CD4-positive, alpha-beta T cell treated with Interleukin-12 subunit alpha and Interleukin-12 subunit beta, for 1 hour (primary cell): ENCODE measurements at places on chromosomes 4 and X.

DNA sequence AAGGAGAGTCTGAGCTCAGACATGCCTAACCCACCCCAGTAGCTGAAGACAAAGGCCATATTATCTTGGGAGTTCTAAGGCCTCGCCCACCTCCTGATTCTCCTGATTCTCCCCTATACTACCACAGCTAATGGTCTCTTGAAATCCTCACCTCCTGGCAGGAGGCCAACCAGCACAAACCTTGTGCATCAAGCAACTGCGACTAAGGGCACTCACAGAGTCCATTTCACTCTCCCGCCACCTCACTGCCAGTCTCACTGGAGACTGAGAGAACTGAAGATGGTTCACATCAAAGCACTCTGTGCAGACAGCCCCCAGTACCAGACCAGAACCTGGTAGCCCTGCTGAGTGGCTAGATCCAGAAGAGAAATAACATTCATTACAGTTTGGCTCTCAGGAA lies 102.1 kb upstream of the KLF8 start:
- DNase-seq = no peak

GRCh38 chr4:53234669-53235068 lies 131.2 kb downstream of the SCFD2 start:
- DNase-seq = no peak

DNA sequence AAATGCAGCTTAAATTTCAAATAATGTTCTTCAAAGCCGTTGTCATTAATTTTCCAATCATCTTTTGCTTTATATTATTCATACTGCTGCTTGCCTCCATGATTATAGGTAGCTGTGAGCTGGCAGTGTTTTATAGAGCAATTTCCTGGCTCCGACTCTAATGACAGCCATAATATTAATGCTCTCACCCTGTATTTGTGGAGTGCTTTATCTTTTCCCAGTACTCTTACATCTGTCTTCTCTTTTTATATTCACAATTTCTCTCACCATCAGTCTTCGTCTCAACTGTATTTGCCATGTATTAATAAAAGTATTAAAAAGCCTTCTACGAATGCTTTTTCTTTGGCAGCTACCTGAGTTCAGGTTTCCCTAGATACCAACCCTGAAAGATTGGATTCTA lies 21.0 kb downstream of the ATXN3L start:
- DNase-seq = no peak

DNA sequence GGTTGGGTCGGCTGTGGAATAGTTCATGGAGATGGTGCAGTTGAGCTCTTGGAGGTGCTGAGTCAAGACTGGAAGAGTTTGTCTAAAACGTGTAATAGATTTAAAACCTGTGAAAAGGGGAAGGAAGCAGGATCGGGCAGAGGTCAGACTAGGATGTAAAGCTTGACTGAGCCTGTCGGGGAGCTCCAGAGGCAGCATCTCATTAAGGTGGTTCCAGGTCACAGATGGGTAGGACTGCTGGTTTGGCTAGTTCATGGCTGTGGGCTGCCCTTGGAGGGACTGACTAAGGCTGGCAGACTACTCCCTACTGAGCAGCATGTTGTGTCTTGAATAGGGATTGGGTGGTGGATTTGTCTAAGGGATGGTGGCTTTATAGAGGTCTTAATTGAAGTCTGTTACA lies 28.4 kb upstream of the WDR1 start:
- DNase-seq = no peak

- no peak for DNase-seq
Observed at GRCh38 chr4:15392053-15392805, 35.6 kb upstream of the C1QTNF7 start.

DNA sequence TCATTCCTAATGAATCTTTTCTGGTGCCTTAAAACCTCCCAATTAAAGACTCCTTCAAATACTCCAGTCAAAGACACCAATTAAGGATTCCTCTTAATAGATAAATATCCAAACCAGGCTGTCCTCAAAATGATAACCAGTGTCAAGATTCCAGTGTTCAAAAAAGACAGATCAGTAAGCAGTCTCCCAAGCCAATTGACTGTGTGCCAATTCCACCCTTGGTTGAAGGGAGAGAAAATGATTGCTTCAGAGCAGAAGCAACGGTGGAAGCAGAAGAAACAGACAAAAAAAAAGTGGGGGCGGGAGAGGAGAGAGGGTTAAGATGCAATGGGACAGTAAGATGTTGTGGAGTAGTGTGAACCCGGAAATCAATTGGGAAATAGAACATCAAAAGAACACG lies 216.0 kb upstream of the FTHL17 start:
- DNase-seq = no peak

DNA sequence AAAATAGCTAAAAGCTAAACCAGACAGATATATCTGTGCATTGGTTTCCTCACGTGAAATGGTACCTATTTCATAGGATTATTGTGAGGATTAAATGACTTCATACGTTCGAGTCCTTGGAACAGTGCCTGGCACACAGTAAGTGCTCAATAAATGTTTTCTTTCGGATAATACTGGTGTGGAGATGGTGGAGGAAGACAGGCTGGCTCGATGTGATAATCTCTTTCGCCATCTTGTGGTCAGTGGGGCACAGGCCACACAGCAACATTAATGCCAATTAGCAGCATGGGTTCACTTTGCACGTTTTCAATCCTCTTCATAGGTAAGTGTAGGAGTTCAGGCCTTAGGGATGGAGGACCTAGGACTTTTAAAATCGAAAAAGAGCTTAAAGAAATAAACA lies 9.3 kb downstream of the PAGE4 start:
- DNase-seq = no peak

DNA sequence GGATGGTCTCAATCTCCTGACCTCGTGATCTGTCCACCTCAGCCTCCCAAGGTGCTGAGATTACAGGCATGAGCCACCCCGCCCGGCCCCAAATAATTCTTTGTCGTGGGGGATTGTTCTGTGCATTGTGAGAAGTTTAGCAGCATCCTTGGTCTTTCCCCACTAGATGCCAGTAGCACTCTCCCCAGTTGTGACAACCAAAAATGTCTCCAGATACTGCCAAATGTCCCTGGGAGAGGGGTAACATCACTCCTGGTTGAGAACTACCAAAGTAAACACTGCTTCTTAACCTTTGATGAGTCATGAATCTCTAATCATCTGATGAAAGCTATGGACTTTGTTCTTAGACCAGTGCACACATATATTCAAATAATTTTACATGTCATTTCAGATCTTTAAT lies 90.7 kb upstream of the BRS3 start:
- DNase-seq = no peak

- DNase-seq = no peak
Observed at GRCh38 chrX:129145385-129145784, 377.9 kb downstream of the SMARCA1 start.

- DNase-seq = no peak
Observed at GRCh38 chr4:6502147-6502546, 29.7 kb upstream of the PPP2R2C start.

DNA sequence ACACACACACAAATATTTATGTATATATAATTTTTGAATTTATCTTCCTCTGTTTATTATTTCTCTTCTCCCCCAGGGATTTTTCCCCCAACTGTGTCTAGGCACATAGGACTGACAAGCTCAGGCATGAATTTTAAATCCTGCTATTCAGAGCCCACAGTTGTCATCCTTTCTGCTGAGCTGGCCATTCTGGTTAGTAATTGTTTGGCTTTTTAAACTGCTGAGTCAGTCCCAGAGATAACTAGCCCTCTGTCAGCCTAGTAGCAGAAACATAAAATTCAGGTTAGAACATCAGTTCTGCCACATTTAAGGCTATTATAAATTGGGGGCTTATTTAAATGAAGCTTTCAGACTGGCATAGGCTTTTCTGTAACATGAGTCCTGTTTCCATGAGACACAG lies 151.7 kb upstream of the MAOA start:
- DNase-seq = no peak

GRCh38 chrX:19840899-19841648 lies 46.3 kb downstream of the SH3KBP1 start:
- peak; percentile 65 for DNase-seq

DNA sequence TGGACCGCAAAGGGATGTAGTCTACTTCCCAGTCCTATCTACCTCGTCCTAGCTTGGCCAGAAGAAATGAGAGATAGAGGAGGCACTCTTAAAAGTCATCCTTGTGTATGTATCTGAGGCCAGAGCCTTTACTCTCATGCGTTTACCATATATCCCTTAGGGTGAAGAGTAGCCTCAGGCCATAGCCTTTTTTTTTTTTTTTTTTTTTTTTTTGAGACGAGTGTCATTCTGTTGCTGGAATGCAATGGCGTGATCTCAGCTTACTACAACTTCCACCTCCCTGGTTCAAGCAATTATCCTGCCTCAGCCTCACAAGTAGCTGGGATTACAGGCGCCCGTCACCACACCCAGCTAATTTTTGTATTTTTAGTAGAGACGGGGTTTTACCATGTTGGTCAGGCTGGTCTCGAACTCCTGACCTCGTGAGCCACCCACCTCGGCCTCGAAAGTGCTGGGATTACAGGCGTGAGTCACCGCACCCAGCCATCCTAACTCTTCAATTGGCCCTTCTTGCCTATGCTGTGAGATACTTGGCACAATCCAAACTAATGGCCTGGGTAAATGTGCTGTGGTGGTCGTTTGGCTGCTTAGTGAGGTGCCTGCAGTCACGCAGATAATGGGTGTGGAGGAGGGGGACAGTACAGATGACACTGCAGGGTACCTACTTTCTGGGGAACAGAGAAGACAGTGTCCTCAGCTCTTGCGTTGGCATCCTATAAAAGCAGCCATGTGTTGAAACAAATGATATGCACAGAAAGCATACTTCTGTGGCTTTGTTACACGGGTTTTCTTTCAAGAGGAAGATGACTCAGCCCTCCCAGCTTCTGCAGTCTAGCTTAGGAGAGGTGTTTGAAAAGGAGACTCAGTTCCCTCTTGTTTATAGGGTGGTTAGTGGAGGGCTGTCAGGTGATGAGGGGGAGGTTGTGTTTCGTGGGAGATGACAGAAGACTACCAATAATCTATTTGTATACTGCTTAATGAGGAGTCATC lies 10.4 kb upstream of the DGAT2L6 start:
- DNase-seq = no peak

GRCh38 chr4:85995361-85995760 lies 364.5 kb downstream of the MAPK10 start:
- no peak for DNase-seq

- DNase-seq = no peak
Observed at GRCh38 chr4:119906277-119906676, 160.4 kb downstream of the MAD2L1 start.

GRCh38 chrX:54807524-54808108 lies at the start of gene MAGED2:
Gene MAGED2, plus strand, starts transcription at chrX:54807745. Its CDS starts 1,587 bp downstream, at chrX:54809332.
- DNase-seq = peak; percentile 64

DNA sequence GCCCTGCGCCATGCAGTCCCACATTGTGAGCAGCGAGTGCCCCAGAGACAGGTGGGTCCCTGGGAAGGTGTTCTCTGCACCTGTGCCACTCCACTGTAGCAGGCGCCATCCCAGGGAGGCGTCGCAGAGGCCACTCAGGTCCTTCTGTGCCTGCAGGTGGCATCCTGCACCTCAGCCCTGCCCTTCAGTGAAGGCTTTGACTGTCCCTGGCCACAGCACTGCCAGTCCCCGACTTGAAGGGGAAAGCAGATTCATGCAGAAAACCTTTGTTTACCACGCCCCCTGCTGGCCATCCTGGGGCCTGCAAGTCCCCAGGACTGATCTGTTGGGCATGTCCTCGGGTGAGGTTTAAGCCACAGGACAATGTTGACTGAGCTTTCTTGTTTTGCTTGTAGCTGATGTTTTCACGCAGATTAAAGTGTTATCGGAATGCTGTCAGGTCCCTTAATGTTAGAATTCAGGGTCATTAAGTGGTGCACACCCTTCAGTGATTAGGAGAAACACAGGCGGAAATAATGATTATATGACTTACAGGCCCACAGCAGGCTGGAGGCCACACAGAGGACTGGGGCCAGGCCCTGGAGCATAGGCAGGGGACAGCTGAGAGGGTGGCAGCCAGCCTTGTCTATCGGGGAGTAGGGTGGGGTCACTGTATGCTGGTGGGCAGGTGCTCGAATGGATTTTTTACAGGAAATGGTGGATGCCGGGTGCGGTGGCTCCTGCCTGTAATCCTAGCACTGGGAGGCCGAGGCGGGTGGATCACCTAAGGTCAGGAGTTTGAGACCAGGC lies 5.0 kb downstream of the TACC3 start:
- DNase-seq = peak; percentile 90

GRCh38 chr4:70940134-70940533 lies 38.0 kb downstream of the MOB1B start:
- no peak for DNase-seq

- no peak for DNase-seq
Observed at GRCh38 chrX:75781611-75782010, 3.4 kb downstream of the MAGEE2 start.

DNA sequence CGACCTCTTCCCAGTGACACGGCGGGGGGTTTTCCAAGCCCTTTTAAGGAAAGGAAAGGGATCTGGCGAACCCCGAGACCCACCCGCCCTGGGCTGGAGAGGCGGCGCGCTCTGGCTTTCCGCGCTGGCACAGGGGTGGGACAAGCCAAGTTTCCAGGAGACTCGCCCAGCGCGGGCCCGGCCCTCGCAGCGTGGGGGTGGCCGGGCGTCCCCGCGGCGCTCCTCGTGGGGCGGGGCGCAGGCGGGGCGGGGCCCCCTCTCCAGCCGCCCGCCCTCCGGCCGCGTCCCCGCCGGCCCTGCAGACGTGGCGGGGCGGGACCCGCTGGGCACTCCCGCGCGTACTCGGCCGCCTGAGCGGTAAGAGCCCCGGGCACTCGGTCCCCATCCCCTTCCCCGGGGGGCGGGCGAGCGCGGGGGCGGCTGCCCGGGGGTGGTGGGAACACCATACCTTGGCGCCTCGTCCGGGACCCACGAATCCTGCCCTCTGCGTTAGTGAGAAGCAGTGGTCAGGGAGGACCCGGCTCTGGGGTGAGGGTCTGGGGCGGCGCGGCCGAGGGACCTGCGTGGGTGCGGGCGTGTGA lies at the start of gene FAM114A1:
Gene FAM114A1 (plus strand): TSS at position 329 of the 581 bp plus-strand sequence. CDS start 10,273 bp downstream, outside the sequence.
- peak; percentile 10 for DNase-seq

GRCh38 chr4:48683784-48684666 lies 96.1 kb downstream of the FRYL start:
- no peak for DNase-seq

DNA sequence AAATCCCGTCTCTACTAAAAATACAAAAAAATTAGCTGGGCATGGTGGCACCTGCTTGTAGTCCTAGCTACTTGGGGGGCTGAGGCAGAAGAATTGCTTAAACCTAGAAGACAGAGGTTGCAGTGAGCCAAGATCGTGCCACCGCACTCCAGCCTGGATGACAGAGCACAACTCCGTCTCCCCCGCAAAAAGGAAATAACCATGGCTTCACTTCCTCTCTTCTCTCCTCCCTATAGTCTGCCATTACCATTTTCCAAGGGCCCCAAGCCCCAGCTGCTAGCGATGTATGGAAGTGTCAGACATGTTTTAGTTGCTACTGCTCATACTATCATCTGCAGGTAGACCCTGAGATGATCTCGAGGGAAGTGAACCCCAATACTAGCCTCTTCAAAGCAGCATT lies 177.3 kb upstream of the FAM9B start:
- DNase-seq = no peak
